ENCODE measurements at places on chromosomes 3 and 15.
A peak's percentile ranks its signal among the peaks of the same experiment; 100 is the strongest.

GRCh38 chr3:68447885-68448284 lies 484.5 kb downstream of the TAFA4 start:
- DNase-seq, result no peak

GRCh38 chr3:150005243-150006112 lies 34.8 kb upstream of the PFN2 start:
- DNase-seq, result peak; percentile 80

- DNase-seq, result peak; percentile 7
These were observed 590 bp downstream of the POLG start for GRCh38 chr15:89333959-89334509.

DNA sequence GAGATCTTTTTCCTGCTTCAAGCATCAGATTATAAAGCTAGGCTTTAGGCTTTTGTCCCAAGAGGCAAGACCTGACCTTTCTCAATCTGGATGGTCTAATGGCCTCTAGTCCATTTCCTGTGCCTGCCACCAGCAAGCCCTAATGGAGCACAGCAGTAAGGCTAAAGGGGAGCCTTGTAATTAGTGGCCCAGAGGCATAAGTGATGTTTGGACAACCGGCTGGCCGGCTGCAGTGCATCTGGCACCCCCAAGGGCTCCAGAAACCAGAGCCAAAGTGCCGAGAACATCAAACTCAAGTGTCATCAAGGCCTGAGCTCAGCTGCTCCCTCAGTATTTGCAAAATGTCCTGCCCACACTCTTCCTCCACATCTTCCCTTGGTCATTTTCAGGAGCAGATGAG lies 31.9 kb upstream of the RTP4 start:
- DNase-seq, result no peak

DNA sequence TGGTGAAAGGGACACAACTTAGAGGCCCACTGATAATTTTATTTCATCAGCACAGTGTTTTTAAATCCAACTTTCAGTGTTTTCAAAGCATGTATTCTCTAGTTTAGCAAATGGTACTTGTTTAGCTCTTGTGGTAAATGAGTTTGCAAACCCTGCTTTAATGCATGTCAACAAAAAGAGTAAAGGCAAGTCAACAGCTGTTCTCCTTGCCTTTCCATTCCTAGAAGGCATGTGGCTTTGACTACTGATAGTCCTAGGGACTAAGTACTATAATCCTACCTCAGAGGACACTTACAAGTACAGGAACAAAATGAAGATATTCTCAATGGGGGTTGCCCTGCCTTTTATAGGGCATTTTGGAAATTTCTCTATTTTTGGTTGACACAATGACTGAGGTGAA lies 13.1 kb downstream of the NPTN start:
- no peak for DNase-seq

GRCh38 chr3:139107424-139108252 lies 62.9 kb upstream of the PRR23C start:
- no peak for DNase-seq

GRCh38 chr3:42539871-42540714 lies 37.6 kb downstream of the VIPR1 start:
- DNase-seq, result no peak

DNA sequence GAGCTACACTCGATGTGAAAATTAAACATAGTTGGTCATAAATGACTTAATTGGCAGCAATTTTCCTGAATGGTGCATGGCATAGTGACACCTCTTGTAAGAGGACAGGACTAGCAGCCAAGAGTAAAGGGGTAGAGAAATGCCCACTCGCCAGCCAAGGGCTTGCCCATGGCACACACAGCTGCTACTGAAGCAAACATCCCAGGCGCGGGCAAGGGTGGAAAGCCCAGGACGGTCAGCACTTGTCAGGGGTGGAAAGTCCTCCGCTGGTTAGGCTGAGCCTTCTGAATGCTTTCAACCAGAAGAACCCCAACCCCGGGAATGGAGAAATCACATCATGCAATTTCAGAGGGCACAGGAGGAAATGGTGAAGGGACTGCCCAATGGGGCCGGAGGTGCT lies 31.6 kb downstream of the BDH1 start:
- DNase-seq, result no peak

GRCh38 chr15:92102395-92102755 lies 248.9 kb downstream of the SLCO3A1 start:
- DNase-seq, result no peak

DNA sequence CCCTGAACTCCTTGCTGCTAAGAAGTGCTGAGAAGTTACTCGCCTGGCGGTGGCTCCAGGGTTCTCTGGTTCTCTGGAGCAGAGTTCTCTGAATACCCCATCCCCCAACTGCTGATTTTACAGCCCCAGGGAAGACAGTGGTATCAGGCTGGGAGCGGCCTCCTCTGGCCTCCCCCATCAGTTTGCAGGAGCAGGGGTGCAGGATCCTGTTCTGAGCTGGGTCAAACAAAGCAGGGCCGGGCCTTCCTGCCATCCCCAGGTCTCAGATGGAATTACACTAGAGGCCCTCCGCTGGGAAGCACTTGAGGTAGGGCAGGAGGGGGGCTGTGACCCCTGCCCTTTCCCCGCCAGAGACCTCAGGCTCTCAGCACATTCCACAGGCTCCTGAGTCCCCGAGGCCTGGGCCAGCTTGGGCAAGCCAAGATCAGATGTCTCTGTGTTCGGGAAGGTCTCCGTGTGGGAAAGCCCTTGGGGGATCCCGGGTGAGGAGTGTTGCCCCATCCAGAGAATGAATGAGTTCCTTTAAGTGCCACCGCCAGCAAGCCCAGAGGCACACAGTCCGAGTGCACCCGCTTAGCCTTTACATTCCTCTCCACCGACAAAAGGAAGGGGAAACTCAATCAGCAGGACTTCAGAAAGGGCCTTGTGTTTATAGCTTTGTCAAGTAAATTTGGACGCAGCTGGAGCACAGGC lies 149.9 kb downstream of the LRRK1 start:
- DNase-seq, result peak; percentile 66

GRCh38 chr3:7630925-7631324 lies 770.0 kb downstream of the GRM7 start:
- DNase-seq, result peak; percentile 7

- DNase-seq, result no peak
These were observed 7.9 kb downstream of the PLAAT1 start for GRCh38 chr3:193248848-193249468.

GRCh38 chr3:55875113-55875512 lies 388.0 kb upstream of the WNT5A start:
- DNase-seq, result peak; percentile 2

DNA sequence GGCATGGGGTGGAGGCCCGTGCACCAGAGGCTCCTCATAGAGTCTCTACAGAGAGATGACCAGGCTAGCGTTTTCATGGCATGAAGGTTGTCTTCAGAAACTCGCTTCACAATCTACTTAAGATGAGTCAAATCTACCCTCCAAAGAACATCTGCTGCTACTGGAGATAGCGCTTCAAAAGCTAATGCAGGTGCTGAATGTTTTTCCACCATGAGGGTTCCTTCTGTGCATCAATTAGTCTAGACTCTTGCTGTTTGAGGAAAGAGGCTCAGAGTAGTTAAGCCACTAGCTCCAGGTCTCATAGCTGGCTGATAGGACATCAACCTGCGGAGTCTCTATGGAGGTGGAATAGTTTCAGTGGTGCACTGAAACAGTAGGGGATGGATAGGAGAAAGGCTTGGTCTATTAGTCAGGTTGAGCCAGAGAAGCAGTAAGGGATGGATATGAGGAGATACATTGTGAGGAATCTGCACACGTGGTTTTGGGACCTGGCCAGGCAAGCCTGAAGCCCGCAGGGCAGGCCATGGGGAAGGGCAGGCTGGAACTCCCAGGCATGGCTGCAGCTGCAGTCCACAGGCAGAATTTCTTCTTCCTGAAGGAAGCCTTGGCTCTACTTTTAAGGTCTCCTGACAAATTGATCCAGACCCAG lies 117.5 kb downstream of the APBA2 start:
- DNase-seq, result peak; percentile 15

DNA sequence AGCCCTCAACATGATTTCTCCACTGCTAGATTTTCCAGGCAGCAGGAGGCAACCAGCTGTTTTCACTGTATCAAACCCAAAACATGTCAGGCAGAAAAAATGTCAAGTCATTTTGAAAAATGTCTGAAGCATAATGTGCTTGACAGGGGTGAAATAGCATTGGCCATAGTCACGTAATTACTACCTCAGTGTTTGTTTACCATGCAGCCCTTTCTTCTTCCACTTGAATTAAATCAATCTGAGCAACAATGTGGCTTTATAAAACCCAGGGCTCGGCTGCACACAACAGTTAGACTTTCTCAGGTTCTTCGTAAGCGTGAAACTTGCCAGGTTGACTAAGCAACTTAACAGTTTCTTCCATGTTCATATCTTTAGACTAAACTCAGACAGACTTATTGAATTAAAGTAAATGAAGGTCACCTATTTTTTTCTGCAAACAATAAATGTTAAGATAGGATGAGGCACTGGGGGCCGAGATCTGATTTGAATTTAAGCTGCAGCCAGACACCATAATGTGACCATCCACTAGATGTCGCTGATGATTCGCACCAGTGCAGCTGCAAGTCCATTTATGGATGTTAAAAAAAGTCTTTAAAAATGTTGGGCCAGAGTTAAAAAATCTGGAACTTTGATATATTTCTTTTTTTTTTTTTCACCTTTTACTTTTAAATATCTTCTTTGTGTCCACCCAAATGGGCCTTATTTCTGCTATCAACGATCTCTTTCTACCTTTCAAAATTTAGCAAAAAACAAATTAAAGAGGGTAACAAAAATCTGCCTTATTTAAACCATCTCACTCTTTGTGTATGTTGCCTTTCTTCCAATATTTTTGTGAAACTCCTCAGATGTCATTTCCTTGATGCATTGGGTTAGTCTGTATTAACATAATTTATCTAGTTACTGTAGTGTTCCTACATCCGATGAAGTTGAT lies 305.9 kb downstream of the CACNA2D3 start:
- peak; percentile 51 for DNase-seq

- DNase-seq, result no peak
These were observed 43.4 kb downstream of the DCUN1D1 start for GRCh38 chr3:182936918-182937285.

- peak; percentile 96 for DNase-seq
These were observed 19.1 kb downstream of the IREB2 start for GRCh38 chr15:78457101-78457500.

DNA sequence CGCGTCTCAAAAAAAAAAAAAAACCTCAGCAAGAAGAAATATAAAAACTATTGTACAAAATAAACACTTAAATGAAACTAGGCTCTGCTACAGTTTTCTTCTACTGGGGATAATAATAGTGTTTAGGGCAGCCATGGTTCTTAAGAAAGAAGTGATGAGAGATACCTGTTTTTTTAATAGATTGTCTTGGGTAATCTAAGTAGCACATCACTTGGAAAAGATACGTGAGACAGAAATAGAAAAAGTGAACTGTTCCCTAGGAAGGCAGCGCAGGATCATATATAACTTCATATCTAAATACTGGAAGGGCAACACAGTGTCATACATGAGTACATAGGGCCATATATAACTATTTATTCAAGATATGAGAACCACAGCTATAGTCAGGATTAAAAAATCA lies 11.9 kb downstream of the GOLGB1 start:
- no peak for DNase-seq

DNA sequence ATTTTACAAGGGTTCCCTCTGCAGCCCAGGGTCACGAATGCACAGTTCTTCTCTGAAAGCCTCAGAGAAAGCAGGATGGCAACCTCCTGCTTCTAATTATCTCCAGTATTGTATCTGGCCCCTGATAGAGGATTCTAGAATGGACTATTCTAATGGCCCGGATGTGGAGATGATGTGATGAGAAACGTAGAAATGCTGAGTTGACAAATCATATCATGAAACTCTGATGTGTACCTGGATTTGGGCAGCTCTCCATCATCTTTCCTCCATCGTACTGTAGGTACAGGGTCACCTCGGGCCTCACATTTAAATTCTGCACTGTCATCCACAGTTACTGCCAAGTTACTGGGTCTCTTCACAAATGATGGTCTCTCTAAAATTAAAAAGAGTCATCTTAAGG lies 1050.8 kb downstream of the ROBO1 start:
- DNase-seq, result no peak

- no peak for DNase-seq
These were observed 58.3 kb downstream of the HMG20A start for GRCh38 chr15:77479015-77479414.

DNA sequence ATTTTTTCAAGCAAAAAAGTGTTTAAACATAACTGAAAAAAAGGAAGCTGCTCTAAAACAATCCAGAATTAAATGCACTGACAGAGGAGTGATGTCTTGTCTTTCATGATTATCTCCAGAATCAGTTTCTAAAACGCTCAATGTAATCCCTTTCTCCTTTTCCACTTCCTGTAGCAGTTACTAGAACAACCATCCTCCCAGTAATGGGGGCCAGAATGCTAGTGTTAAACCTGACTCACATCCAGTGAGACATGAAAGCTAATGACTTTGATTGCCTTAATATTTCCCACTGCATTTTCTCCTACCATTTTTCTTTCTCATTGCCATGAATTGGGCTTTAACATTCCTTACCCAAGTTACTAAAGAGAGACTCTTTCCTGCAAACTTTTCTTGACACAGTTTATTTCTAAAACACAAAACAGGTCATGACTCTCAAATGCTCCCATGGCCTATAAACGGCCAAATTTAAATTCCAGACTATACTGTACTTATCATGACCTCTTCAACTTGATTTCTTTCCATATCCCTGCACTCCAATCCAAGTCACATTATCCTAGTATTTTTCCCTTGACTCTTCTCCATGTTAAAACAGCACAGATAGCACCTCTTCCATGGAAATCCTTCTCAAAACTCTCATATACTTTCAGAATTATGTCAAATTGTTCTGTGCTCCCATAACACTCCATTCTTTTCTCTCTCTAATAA lies 341.4 kb downstream of the NAALADL2 start:
- peak; percentile 5 for DNase-seq

DNA sequence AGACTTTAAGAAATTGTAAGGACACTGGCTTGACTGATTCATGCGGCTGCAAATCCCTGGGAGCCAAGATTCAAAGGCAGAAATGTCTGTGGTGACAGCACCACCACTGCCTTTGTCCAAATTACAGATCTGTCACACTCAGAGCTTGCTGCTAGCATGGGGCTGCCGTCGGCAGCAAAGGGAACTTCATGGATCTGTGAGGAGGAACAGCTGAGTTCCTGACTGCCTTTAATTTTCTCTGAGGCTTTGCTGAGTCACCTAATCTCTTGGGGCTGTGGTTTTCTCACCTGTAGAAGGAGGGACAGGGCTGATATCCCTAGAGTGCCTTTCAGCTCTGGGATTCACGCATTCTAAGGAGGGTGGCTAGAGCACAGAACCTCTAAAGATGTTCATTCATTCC lies 4.1 kb upstream of the PAK6 start:
- no peak for DNase-seq

Data from amniotic epithelial cell (primary cell).